ENCODE measurements at places on chromosomes 6 and 20. TPM values are rescaled to one million over a fixed set of nuclear protein-coding genes. Genes with fewer than 3 reads are reported as not detected.

The PGC gene
- 2.1 TPM for total RNA-seq

The MUC22 gene
- total RNA-seq, result 0.14 TPM

The SLC22A7 gene
- total RNA-seq, result 0.59 TPM

The VSX1 gene
- 0.44 TPM for total RNA-seq

The ZFP57 gene
- 0.13 TPM for total RNA-seq

The EEF1A2 gene
- 14.4 TPM for total RNA-seq

The RNF182 gene
- total RNA-seq, result 4.4 TPM

The MRPS10 gene
- total RNA-seq, result 32.7 TPM

The PBOV1 gene
- 0.93 TPM for total RNA-seq

The FLRT3 gene
- 22.1 TPM for total RNA-seq

The ULBP2 gene
- total RNA-seq, result 1.1 TPM
